ENCODE measurements at places on chromosomes 7 and 10.

DNA sequence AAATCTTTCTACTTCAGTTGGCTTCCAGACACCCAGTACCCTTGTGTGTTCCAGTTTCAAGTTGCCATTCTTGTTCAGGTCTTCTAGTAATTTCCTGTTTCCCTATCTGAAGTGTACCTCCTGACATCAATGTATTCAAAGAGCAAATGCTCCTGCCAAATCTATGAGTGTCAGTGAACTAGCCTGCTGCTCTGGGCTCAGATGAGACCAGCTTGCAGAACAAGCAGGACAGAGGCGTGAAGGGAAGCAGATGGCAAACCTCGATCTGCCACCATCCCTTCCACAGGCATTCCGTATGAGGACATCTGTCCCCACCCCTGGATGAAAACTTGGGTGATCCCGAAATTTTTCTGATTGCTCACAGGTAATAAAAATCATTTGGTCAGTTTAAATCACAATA is 4.4 kb upstream of the MPP7 start:
- no peak for DNase-seq

GRCh38 chr10:115171392-115171960 is 78.3 kb downstream of the ATRNL1 start:
- DNase-seq = no peak

GRCh38 chr10:49592726-49593563 is 17.2 kb upstream of the SLC18A3 start:
- DNase-seq = no peak

DNA sequence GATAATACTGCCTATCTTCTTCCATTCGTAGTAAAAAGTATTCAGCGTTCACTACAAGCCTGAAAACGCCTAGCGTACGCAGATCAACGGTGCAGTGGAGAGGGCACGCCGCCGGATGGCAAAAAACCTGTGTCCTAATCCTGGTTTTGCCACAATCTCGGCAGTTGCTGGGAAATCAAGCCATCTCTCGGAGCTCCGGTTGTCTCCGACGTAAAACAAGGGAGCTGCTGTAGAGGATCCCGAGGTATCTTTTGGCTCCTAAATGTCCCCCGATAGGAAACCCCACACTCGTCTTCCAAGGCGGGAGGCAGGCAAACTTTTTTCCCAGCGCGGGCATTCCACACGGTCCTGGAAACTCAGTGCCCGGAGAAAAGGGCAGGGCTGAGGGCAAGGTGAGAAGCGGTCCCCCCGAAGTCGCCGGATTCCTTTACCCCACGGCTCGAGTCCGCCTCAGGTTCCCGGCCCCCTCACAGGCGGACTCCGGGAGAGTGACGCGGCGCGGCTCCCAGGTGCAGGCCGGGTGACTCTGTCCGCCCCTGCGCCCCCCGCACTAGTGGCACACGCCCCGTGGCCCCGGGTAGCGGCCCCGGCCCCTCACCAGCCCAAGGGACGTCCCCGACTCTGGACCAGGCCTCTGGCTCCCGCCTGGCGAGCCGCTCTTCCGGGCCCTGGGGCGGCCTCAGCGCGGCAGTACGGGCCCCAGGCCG is 649 bp downstream of the IDE start:
- no peak for DNase-seq

DNA sequence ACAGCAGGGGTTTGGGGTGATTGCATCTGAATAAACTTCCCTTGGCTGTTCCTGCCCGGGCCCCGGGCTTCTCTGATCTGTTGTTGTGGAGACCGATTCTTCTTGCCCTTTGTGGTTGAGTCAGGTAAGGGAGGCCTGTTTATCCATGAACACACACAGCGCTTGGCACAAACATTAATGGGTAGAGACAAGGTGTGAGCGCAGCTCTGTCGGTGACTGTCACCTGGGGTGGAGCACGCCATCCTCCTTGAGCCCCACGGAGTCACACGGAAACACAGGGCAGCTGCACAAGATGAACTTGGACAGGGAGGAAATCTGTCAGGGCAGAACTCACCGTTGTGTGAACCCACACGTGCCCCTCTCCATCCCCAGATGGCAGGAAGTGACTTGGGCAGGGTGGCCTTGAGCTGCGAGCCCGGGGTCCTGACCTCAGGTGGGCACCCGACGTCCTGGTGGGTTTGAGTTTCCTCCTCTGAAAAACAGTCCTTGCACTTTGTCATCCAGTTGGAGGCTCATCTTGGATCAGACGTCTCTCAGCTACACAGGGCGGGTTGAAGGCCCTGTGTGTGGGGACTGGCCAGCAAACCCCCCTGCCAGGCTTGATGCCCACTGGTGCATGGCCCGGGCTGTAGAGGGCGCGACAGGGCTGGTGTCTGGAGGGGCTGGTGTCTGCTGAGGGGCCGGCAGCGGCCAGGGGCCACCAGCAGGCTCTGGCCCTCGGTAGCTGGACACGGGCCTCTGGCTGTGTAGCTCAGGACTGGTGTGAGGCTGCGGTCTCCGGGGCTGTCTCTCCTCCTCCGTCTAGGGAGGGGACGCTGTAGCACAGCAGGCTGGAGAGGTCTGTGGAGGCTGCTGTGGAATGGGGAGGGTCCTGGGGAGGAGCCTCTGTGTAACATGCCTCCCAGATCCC is 24.2 kb upstream of the SHH start:
- no peak for DNase-seq

DNA sequence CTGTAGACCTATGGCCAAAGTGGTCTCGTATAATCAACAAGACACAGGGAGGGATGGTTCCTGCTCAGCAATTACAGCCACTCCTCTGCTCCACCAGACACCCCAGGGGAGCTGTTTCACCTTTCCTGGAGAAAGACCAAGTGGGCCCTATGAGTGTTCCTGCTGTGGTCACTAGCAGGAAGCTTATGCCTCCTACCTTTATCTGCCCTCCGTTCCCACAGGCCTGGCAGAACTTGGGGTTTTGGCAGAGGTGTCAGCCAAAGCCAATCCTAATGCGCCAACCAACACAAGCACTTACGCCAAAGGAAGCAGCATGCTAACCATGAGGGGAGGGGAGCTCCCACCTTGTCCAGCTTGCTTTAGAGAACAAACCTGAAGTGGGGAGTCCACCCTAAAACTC is 31.2 kb downstream of the XPNPEP1 start:
- no peak for DNase-seq

DNA sequence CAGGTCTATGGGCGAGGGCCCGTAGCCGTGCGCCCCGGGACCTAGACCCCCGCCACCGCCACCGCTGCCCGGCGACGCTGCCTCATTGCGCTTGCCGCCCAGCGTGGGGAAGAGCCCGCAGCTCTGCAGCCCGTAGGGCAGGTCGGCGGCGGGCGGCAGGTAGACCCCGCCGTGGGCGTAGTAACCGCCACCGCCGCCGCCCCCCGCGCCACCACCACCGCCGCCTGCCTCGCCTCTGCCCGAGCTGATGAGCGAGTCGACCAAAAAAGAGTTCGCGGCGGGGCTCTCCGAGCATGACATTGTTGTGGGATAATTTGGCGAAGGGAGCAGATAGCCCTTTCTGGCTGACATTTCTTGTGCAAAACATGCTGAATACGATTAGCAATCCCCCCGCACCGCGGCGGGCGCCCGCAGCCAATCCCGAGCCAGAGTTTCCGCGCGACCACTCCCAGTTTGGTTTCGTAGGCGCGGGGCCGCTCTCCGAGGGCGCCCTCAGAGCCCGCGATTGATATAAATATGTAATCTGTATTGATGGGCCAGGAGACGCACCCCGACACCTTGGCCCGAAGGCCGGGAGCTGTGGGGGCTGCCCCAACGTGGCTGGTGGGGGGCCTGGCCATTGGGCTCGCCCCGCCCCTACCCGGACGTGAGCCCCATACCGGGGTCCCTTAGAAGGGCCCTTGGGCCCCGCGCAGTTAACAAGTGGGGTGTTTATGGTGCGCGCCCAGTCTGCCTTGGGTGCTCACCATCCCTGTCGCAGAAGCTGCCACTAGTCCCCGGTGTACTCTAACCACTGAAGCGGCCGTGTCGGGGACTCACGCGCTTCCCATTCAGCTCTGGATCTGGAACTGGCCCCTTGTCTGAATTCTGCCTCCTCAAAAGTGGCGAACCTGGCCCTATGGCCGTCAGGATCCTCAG is at the start of gene HOXA10:
TSS of gene HOXA10 (minus strand) at position 365 of the 918 bp plus-strand sequence. CDS start at position 351, 14 bp downstream.
- DNase-seq = no peak

- no peak for DNase-seq
These were observed 176.6 kb upstream of the TNS3 start for GRCh38 chr7:47758546-47758945.

DNA sequence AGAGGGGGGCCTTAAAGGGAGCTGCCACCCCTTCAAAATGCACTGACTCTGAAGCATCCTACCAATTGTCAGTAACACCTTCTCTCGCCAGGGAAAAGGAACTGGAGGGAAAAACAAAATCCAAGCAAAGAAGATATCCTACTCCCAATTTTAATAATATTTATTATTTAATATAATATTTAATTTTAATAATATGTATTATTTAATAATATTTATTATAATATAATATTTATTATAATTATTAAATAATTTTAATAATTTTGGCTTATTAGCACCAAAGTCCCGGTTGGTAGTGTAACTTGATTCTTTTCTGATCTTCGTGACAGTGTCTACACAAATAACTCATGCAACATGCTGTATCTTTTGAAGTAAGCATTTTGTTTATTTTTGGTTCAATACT is 58.6 kb upstream of the AGBL3 start:
- DNase-seq = no peak

DNA sequence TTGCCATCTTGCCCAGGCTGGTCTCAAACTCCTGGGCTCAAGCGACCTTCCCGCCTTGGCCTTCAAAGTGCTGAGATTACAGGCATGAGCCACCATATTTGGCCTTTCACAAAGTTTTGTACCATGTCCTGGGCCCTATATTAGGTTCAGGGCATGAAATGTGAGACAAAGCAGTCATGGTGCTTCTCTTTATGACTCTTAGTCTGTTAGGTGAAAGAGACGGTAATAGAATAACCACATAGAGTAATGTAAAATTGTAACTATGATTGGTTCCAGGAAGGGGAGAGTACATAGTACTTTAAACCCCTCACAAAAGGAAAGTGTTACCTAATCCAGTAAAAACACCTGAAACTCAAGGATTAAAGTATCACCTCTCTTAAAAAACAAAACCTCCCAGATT is 144.7 kb downstream of the SPAG6 start:
- no peak for DNase-seq
